ENCODE measurements at places on chromosomes 7 and 10.
A peak's percentile ranks its signal among the peaks of the same experiment; 100 is the strongest.

DNA sequence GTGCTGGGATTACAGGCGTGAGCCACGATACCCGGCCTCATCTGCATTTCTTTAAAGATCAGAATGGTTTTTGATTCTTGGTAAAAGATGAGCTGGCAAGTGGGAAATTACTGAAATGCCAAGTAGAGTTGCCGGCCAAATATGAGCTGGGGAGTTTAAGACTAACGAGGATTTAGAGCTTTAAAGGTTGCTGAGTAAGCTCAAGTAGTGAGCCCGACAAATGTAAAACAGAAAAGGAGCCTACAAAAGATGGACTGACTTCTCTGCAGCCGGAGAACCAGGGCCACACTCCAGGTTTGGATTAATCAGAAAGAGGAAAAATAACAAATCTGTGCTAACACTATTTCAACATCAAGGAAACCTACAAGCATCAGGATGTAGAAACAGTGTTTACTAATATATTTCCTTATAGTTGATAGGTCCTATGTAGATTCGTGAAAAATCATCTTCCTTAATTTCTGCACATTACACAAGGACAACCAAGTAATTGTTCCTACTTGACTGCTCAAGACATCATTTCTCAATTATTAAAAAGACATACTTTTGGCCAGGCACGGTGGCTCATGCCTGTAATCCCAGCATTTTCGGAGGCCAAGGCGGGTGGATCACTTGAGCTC lies 49.6 kb downstream of the MPP7 start:
- DNase-seq, result no peak

- DNase-seq, result no peak
These were observed 139.6 kb downstream of the SKAP2 start for GRCh38 chr7:26724795-26725194.

DNA sequence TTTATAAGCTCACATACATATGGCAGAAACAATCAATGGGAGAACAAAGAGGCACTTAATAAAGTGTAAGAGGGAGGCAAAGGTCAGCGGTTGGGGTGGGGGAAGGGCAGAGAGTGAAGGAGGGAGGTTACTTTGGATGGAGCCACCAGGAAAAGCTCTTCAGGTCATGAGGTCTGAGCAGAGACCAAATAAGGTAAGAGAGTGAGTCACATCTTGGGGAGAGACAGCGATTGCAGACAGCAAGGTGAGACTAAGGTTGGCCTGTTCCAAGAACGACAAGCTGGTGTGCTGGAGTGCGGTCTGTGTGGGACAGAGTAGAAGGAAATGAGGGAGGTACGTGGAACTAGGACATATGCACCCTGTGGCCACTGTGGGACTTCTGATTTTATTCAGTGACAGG lies 74.3 kb upstream of the TOMM7 start:
- DNase-seq, result no peak

DNA sequence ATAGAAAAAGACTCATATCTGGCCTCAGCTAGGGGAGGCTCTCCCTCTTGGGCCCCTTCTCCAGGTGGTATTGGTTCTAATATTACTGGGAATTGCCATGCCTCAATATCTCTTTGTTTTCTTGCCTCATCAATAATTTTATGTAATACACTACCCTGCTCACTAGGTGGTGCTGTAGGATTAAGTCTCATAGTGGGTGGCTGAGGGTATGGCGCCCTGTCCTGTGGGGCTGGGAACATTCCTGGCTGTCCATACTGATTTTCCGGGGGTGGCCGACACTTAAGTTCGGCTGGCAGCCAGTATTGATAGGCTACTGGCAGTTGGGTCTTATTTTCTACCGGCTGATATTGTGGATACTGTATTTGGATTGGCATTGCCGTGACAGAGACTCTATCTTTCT lies 9.0 kb upstream of the TAS2R3 start:
- DNase-seq, result no peak

DNA sequence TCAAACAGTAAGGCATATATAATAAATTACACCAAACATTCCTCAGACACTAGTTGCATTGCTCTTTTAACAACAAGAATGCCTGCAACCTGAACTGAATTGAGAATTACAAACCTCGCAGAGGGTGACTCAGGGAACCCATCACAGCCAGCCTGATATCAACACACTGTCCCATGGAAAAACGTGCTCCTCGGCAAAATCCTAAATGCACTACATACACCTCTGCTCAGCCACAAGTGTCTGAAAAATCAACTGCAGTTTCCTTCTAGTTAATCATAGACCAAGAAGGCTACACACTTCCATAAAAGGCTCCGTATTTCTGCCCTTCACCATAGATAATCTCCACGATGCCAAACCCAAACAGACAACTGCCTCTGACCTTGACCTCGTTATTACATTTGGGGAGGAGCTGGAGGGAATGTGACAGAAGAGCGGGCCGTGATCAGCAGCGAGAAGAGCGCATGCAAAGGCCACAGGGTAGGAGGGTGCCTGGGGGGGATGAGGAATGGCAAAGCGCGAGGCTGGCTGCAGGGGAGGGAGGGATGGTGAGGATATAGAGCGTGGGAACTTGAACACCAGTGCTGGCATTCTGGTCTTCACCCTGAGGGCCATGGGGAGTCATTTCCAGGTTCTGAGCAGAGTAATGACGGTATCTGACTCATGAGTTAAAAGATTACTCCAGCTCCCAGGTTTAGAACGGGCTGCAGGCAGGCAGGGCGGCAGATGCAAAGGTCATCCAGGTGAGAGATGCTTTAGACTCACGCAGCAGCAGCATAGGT lies 201.9 kb upstream of the FRMD4A start:
- DNase-seq, result no peak

GRCh38 chr10:86665218-86665607 lies 3.1 kb upstream of the LDB3 start:
- DNase-seq, result no peak

DNA sequence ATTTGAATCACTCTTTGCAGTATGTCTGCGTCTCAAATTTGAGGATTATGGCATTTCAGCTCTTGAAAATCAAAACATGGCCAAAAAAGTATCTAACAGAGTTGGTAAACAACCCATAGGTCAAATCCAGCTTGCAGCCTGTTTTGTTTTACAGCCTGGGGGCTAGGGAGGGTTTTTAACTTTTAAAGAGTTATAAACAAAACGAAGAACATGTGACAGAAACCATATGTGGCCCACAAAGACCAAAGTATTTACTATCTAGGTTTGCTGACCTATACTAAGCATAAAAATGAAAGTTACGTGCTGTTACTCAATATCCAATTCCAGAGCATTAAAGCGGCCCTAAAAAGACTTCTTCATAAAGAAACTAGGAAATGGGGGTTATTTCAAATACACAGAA lies 55.5 kb upstream of the STARD3NL start:
- no peak for DNase-seq

DNA sequence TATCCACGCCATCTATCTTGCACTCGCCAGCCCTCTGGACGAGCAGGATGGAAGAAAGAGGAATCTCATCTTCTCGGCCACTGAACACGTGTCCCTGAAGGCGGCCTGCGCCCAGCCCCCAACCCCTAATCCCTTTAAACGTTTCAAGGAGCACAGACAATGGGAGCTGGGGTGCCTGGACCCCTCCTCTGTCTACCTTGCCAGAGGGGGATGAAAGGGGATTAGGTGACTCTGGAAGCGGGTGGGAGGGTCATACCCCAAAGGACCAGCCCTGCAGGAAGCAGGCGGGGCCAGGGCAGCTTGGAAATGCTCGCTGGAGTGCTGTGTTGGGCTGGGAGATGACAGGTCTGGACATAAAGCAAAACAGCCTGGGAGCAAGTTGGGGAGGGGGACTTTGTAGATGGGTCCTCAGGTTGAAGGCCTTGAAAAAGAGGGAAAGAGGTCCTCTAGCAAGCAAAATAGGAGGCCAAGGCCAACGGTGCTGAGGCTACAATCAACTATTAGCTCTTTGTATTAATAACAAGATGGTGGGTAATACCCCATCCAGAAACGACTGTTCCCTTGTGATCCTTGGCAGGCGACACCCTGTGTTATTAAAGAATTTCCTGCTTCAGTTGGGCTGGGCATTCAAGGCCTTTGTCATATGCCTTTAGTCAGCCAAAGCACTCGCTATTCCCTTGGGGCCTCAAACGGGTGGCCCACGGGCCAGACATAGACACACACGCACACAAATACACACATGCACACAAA lies 126.5 kb upstream of the UNC5B start:
- peak; percentile 12 for DNase-seq

GRCh38 chr7:45197461-45197860 lies 39.9 kb downstream of the RAMP3 start:
- no peak for DNase-seq

DNA sequence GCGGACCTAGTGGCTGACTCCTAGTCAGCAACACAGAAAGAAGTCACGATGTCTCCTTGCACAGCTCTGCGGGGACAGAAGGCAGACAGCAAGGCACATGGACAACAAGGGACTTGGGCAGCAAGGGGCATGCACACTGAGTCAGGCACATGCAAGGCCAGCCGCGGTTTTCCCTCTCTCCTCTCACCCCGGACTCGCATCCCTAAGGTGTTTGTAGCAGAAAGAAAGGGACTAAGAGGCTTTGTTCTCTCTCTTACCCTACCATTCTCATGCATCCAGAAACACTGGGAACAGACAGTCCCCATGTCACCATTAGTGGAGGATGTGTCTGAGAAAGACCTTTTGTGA lies 193.3 kb upstream of the PHF14 start:
- DNase-seq, result no peak
